ENCODE measurements at places on chromosomes 16 and 17. TPM values are rescaled to one million over a fixed set of nuclear protein-coding genes. Genes with fewer than 3 reads are reported as not detected.

Gene PAFAH1B1
- total RNA-seq = 165 TPM

Gene CAMKK1
- 3.4 TPM for total RNA-seq

- DNase-seq = no peak
Observed at GRCh38 chr17:74999523-74999922, 12.1 kb downstream of the CDR2L start.

DNA sequence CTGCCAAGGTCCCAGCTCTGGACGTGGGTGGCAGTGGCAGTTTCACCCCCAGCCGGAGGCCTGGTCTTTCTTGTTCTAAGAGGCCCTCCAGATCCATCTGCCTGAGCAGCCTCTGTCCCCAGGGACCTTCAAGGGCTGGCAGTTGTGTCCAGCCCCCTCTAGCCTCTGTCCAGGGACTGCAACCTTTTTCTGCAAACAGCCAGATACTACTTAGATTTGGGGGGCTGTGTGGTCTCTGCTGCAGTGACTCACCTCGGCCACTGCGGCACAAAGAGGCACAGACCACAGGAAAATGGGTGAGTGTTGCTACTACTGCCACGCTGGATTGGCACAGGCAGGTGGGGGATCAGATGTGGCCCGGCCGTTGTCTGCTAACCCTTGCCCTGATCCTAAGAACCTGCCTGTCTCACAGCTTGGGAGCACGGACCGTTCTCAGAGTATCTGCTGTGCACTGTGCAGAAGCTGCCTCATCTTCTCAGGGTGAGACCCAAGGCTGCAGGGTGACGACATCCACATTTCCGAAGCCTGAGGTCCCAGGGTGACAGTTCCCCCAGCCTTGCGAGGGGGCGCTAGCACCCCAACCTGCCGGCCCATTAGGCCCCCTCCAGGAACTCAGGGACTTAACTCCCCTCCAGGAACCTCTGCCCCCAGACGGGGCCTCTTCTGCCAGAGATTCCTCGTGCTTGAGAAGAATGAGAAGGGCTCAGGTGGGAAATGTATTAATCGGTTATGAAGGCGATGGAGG, 27.6 kb downstream of the MXRA7 start:
- no peak for DNase-seq

DNA sequence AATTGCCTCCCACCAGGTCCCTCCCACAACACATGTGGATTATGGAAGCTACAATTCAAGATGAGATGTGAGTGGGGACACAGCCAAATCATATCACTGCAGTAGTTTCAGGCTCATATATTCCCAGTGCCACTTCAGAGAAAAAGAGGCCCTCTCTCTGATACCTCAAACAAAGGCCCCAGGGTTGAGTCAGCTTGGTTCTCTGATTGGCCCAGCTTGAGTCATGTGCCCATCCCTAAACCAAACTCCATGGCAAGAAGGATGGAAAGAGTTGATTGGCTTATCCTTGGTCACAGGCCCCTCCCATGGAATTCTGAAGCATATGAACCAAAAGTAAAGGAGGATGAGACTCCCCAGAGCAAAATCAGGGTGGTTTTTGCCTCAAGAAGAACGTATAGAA, 75.9 kb upstream of the IRX6 start:
- DNase-seq = no peak

DNA sequence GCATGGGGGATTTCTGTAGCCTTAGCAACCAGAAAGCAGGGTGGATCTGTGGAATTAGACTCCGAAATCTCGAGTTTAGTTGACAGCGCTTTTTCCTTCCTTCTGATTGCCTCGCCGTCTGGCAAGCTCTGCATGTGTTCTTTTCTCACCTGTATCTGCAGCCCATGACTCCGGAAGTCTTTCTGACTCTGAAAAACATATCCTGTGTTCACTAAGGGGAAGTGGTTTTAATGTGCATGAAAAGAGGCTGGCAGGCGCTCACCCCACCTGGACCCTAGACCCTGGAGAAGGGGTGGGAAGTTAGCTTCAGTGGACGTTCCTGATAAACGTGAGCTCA, 158.5 kb downstream of the RPTOR start:
- peak; percentile 53 for DNase-seq

DNA sequence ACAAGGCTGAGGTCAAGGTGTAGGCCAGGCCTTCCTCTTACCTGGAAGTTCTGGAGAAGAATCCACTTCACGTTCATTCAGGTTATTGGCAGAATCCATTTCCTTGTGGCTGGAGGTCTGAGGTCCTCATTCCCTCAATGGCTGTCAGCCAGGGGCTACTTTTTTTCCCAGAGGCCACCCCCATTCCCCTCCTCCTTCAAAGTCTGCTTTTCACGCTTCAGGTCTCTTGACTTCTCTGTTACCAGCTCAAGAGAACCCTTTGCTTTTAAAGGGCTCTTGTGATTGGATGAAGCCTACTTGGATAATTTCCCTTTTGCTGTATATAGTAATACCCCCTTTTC, 55.1 kb upstream of the LGALS9 start:
- no peak for DNase-seq

- no peak for DNase-seq
Observed at GRCh38 chr17:41559548-41559947, 12.3 kb downstream of the KRT9 start.

Gene PLEKHH3
- 1.3 TPM for total RNA-seq

GRCh38 chr16:18984435-18985005, 786 bp downstream of the TMC7 start:
- no peak for DNase-seq

GRCh38 chr16:69709456-69710084, 16.8 kb downstream of the NQO1 start:
- peak; percentile 36 for DNase-seq

DNA sequence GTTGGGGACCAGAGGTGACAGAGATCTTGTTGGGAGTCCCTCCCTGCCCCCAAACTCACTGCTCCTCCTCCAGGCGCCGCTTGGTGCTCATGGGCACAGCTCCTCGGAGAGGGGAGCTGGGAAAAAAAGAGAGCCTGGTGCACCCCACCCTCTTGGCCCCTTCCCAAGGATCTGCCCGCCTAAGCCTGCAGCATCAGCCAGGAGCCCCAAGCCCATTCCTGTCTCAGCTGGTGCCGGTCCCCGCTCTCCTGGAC, 400 bp downstream of the HCFC1R1 start:
- DNase-seq = no peak

Gene ASGR1
- 0.29 TPM for total RNA-seq

GRCh38 chr16:20674684-20675487, 22.6 kb downstream of the ACSM1 start:
- no peak for DNase-seq

Gene KRTAP1-5
- total RNA-seq = not detected

DNA sequence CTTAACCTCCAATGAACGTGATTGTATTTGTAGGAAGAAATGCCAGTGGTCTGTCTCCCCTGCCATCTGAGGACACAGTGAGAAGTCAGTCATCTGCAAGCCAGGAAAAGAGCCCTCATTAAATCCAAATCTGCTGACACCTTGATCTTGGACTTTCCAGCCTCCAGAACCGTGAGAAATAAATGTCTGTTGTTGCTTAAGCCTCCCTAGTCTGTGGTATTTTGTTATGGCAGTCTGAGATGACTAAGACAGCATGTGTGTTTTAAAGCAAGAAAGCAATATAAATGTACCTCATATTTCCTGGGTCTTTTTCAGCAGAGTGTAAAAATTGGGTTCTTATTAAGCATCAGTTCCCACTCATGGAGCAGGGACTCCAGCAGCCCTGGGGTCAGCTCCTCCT, 177.9 kb upstream of the NLRP1 start:
- DNase-seq = no peak

DNA sequence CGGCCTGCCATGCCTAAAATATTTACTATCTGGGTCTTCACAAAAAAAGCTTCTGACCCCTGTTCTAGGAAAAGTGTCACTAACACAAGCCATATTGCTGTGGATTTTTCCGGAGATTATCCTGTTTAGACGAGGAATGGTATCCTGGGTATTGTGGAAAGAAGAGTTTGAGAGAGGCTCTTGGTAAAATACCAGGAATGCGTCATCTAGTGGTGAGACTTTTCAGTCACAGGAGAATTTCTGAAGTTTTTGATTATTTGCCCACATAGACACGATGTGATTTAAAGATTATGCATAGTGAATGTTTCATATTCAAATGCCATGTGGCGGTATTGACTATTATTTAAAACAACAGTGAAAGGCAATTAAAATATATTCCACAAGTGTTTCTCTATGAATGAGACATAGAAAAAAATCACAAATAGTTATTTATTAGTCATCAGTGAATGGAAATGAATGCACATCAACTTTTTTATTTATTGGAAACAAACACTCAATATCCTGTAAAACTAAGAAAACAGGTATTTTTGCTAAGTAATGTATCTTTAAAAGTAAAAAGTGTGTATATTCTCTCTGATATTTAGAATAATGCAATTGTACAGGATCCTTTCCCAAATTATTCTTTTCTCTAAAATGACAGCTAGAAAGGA, 7.8 kb downstream of the KRT28 start:
- no peak for DNase-seq

DNA sequence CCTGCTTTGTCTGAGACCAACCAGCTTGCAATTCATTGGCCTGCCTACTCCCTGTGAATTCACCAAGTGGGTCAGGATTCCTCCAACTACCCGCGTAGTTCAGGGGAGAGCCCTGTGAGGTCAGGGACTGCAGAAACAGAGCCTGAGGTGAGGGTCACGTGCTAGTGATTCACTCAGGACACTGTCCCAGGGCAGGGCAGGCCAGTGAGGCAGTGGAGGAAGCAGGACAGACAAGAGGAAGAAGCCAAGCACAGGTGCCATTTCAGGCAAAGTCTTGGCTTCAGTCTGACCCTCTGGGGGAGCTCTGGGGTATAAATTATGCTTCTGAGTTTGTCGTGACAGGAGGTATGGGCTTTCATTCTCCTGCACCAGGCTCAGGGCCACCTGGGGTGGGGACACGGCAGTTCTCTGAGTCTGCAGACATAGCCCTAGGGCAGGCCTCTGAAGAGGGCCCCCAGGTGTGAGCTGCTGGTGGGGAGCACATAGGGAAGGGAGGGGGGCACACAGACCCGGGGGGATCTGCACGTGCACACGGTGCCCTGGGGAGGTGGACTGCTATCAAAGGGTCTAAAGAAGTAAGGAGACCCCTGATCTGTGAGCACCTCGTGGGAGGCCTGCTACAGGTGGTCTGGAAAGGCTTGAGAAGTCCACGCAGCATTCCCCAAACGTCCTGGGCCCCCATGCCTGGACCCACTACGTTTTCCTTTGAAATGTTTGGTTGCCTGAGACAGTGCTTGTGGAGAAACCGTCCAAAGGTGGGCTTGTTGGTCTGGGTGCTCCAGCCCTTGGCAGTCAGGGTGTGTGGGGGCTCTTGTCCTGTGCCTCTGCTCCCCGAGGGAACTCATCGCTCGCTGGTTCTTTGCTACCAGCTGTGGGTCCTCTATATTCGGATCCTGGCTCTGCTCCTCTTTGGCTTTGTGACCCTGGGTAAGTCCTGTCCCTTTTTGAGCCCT, 46.4 kb downstream of the NKD1 start:
- DNase-seq = no peak
